ENCODE measurements at places on chromosomes 4 and X.

GRCh38 chr4:188110036-188110435 lies 633 bp upstream of the TRIML2 start:
- no peak for DNase-seq

DNA sequence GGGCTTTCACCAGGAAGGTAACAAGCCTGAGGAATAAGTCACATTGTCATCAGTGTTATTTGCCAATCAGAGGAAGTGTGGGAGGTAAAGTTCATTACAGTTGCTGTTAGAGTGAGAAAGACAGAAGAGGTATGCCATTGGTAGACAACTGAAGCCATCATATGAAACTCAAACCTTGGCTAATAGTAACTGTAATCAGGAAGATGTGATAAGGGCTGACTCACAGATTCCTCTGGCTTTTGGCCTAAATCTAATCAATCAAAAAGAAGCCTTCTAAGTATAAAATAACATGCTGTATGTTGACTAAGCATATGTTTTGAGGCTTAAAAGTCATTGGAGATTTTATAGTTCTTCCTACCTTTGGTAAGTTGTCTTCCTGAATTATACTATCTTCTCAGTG lies 242.8 kb downstream of the PCDH7 start:
- DNase-seq, result no peak

DNA sequence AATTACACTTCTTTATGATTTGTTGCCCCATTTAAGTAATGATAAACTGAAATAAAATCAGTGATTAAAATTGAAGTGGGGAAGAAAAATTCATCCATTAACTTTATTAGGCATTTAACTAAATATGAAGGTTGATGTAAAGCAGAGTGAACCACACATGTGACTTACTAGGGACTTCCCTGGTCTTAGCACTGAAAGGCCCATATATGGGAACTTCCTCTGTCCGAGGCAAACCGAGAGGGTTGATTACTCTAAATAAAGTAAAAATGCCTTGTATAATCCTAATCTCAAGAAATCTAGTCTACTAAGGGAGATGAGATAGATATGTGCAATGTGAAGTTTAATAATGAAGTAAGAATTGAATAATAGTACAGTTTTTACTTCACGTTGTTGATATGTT lies 403.9 kb upstream of the RPS6KA3 start:
- no peak for DNase-seq

- DNase-seq, result no peak
Observed at GRCh38 chr4:73723928-73724327, 16.4 kb upstream of the CXCL8 start.

- no peak for DNase-seq
Observed at GRCh38 chr4:105698607-105699006, 9.9 kb downstream of the INTS12 start.

GRCh38 chrX:27903960-27904359 lies 77.3 kb downstream of the DCAF8L1 start:
- no peak for DNase-seq
